ENCODE measurements at places on chromosomes 6 and 20. TPM values are rescaled to one million over a fixed set of nuclear protein-coding genes. Genes with fewer than 3 reads are reported as not detected.

DNA sequence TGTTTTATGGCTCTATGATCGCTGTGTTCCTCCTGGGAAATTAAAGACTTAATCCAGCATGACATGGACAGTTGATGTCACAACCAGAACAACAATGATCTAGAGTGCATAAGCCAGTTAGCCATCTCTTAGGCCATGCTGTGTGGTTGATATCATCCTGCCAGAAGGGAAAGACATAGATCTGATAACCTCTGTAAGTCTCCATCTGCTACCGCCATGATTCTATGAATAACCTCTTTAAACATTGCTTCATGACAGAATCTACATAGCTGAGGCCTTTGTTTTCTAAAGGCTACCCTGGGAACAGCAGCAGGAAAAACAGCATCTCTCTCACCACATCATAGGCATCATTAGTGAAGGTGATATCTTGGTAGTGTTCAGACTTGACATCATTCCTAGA is 117.6 kb upstream of the PHACTR1 start:
- no peak for DNase-seq

GRCh38 chr6:30752157-30752927 is 8.0 kb upstream of the IER3 start:
- DNase-seq, result peak; percentile 100

- no peak for DNase-seq
Observed at GRCh38 chr6:36926708-36927513, 27.6 kb upstream of the PI16 start.

- DNase-seq, result no peak
Observed at GRCh38 chr6:67252663-67253062, 1382.4 kb upstream of the ADGRB3 start.

DNA sequence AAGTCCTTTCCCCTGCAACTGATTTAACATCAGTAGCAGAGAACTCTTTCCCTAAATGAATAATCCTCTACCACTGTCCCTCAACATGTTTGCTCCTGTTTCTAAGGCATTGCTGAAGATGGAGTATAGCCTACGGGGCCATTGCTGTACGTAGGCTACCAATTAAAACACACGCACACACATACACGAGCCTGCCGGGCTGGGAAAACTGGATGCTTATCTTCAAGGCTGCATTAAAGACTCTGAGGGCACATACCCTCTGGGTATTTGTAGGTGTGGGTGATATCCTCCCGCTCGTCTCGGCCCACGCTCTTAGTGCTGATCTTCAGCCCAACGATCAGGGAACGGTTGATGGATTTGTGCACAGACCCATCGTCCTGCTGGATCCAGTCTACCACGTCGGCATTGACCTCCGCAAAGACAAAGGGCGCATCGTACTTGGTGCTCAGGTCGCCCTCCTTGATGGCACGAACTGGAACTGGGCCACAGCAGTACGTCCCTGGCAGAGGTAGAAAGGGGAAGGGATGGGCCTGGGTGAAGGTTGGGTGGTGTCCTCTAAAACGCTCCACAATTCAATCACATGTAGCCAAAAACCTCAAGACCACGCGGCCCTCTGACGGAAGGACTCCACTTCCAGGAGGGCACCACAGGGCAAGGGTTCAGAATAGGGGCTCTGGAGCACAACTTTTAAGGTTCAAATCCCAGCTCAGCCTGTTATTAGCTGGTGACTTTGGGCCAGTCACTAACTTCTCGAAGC is 25.7 kb downstream of the TGM2 start:
- DNase-seq, result no peak

Gene MUC22
- total RNA-seq, result not detected

- peak; percentile 61 for DNase-seq
Observed at GRCh38 chr6:33746651-33747100, at the start of gene IP6K3. IP6K3 (minus strand) TSS chr6:33746905; CDS start chr6:33735476, 11,429 bp downstream.

Gene PARD6B
- total RNA-seq, result 15.5 TPM

Gene MCM9
- 6.4 TPM for total RNA-seq

DNA sequence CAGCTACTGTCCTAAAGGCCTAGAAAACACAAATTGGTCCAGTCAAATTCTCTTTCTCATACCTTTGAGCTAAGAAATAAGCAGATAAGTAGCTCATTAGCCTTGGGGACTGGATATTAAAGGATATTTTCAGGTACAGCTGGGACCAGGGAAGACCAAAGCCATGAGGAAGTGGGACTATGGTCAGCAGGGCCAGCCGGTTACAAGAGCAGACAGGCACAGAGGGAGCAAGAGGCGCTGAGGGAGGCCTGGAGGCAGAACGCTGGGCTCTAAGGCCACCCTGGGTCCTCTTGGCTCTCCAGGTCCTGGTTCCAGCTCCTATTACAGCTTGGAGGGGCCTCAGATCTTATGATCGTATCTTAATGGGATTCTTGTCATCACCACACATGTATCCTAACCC is 88.5 kb upstream of the KCNK16 start:
- no peak for DNase-seq

DNA sequence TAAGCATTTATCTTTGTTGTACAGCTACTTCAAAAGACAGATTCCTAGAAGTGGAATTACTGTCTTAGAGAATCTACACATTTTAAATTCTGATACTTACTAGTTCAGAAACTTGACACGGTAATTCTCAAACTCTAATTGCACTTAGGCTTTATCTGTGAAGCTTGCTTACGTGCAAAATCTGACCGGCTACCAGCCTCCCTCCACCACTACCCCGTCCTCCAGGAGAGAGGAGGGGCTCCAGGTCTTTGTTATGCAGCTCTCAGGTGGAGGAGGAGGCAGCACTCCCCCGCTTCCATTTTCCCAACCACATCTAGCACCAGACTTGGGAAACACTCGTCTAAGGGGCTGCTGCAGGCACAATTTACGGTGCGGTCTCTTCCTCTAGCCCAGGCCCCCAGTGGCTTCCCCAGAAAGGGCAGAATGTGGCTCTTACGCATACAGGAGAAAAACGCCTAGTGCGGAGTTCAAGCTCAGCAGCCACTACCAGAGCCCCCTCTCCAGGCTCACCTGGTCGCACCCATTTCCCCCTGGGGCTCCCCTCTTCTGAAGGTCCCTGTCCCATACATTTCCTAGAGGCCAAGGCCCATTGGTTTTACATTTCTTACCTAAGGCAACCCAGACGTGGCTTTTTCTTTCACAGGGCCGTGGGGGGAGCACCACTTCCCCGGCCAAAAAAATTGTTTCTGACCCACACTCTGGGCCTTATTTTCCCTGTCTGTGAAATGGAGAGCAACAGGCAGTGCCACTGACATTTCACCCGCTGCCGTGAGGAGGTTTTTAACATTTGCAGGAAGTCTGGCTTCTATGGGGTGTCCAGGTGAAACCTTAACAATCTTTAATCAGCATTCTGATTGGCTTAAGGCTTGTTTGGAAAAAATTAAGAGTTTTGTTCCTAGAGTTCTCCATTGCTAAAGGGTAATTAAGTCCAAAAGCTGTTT is 1.6 kb upstream of the TGIF2 start:
- peak; percentile 78 for DNase-seq

GRCh38 chr6:140062043-140063020 is 687.9 kb upstream of the CITED2 start:
- peak; percentile 97 for DNase-seq

GRCh38 chr6:170132011-170132521 is 158.8 kb downstream of the DLL1 start:
- no peak for DNase-seq

Gene ERVFRD-1
- total RNA-seq, result not detected

GRCh38 chr6:30465595-30466306 is 23.6 kb upstream of the HLA-E start:
- DNase-seq, result no peak

DNA sequence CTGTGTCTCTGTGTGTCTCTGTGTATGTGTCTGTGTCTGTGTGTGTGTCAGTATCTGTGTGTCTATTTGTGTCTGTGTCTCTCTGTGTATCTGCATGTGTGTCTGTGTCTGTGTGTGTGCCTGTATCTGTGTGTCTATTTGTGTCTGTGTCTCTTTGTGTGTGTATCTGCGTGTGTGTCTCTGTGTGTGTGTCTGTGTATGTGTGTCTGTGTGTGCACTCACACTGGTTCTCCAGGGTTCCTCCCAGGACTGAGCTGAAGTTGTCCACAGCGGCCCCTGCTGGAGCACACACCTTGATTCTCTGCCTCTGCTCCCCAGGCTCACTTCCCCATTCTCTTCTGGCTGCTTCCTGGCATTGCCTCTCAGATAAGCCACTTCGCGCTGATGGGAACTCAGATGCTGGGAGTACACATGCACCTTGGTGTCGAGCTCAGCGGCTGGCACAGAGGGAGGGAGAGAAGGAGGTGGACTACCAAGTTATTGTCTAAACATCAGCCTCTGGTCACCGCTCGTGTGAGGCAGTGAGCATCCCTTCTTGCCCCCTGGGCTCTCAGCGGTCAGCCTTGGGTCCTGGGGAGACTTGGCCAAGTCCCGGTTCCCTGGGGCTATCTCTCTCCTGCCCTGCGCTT is 104.9 kb upstream of the NXT1 start:
- peak; percentile 58 for DNase-seq

DNA sequence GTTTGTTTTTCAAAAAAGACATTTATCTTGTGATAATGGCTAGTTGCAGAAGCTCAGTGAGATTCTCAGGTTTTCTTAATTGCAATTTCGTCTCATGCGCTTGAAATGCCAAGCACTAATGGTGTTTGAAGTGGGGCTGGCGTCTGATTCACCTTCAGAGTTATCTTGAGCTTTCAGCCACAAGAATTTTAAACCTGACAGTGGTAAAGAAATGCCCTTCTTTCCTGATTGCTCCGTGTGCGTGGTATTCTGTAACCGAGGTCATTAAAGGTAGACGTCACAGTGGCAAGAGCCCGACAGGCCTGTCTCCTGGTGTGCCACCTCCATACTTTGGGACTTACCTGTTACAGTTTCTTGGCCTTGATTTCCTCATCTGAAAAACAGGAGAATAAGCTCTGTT is 126.5 kb upstream of the QKI start:
- DNase-seq, result peak; percentile 35

- DNase-seq, result no peak
Observed at GRCh38 chr6:5315881-5316280, 54.6 kb downstream of the FARS2 start.

GRCh38 chr6:29553268-29554057 is 6.1 kb downstream of the UBD start:
- peak; percentile 84 for DNase-seq

Gene TFAP2B
- not detected for total RNA-seq

- DNase-seq, result peak; percentile 39
Observed at GRCh38 chr6:107115695-107116327, 496 bp upstream of the BEND3 start.

GRCh38 chr6:163373240-163373639 is 41.3 kb upstream of the QKI start:
- DNase-seq, result no peak

GRCh38 chr6:46781478-46782378 is 11.5 kb upstream of the MEP1A start:
- peak; percentile 76 for DNase-seq

GRCh38 chr6:140043357-140043756 is 668.9 kb upstream of the CITED2 start:
- DNase-seq, result no peak

DNA sequence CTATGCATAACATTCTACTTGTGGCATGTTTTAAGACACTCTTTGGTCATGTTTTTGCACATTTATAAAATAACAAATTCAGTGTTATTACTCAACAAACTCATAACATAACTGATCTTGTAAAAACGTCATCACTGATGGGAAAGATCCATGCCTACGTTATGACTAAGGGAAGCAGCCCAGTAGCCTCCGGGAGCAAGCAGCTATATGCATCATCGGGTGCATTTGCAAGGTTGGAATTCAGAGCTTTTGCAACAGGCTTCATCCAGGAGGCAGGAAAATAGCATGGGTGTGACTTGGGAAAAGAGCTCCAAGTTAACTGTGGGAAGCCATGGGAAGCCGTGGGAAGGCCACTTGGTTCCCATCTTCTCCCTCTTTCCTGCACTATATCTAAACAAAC is 271.6 kb upstream of the SGK1 start:
- peak; percentile 97 for DNase-seq

- DNase-seq, result peak; percentile 13
Observed at GRCh38 chr6:1312473-1313367, 822 bp downstream of the FOXQ1 start.

Gene COL9A1
- total RNA-seq, result 7.6 TPM

Gene XKR7
- 0.04 TPM for total RNA-seq

DNA sequence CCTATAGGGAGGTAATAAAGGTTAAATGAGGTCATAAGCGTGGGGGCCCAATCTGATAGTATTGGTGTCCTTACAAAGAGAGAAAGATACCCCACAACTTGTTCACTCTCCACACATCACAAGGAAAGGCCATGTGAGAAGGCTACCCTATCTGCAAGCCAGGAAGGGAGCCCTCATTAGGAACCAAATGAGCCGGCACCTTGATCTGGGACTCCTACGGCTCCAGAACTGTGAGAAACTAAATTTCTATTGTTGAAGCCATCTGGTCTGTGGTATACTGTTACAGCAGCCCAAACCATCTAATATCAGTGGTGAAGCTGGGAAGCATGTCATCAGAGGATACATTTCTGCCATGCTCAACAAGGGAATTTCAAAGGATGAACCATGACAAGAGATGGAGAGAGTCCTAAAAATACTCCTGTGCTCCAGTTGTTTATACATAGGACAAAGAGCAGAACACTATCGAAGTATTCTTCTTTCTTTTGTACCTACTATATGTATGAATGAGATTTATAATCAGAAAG is 10.4 kb downstream of the COX7A2 start:
- no peak for DNase-seq

- DNase-seq, result no peak
Observed at GRCh38 chr6:22098601-22099031, 198.2 kb downstream of the PRL start.

Gene ADAT2
- 5.7 TPM for total RNA-seq

DNA sequence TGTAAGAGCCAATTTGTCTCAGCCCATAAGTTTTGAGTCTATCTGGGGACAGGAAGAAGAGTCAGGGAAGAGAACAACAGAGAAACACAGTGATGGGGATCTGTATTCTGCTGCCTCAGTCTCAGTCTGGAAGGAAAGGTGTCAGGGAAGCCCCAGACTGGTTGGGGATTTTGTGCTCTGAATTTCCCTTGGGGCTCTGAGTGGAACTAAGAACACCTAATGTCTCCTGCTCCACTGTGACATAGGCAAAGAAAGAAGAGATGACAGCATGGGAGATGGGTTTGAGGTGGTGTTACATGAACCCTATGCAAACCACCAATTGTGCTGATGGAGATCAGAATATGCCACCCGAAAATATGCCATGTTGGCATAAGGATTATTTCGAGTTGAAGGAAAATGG is 139.5 kb upstream of the MYLIP start:
- no peak for DNase-seq

DNA sequence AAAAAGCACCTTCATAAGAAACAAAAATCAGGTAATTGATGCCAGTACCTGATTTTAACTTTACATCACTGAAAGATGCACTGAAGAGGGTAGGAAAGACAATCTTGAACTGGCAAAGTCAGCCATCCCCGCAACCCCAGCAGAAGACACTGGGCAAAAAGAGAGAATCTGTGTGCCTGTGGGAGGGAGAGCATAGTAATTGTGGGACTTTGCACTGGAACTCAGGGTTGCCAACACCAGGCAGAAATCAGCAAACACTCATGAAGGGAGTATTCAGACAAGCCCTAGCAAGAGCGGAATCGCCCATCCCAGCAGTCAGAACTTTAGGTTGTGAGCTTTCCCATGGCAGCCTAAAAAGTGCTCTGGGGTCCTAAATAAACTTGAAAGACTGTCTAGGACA is 344.6 kb upstream of the GJE1 start:
- no peak for DNase-seq

GRCh38 chr6:161235776-161236633 is 37.9 kb downstream of the AGPAT4 start:
- DNase-seq, result no peak

GRCh38 chr20:46945465-46945864 is 50.8 kb downstream of the EYA2 start:
- DNase-seq, result no peak

- DNase-seq, result no peak
Observed at GRCh38 chr20:58008866-58009265, 219.6 kb downstream of the ANKRD60 start.

GRCh38 chr20:46268131-46268614 is 40.1 kb downstream of the CDH22 start:
- DNase-seq, result no peak

Measured in cardiac muscle cell (in vitro differentiated cells and primary cell).